ENCODE measurements at places on chromosomes 12 and 14.

- no peak for DNase-seq
Observed at GRCh38 chr12:3203713-3204112, 126.5 kb downstream of the TSPAN9 start.

- DNase-seq: peak; percentile 23
Observed at GRCh38 chr12:119885549-119885948, 8.4 kb upstream of the CIT start.

DNA sequence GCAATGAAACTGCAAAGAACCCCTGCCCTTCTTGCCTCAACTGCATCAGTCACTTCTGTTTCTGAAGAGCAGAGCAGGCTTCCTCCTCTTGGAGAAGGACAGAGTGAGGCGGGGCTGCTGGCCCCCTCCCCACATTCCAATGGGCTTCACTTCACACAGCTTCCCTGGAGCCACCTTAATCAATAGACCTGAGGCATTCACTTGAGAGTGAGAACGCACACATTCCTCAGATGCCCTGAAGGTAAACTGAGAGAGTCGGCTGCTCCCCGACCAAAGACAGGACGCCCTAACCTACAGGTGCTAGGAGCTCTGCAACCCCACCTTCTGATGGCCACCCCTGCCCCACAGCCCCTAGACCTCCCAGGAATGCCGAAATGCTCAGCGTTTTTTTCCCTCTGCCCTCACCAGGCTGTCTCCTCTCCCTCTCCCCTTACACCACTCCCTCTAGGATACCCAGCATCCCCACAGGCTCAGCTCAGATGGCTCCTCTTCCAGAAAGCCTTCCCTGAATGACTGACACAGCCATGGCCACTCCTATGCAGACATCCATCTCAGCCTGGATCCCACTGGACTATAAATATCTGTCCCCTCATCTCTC lies 31.1 kb downstream of the SYNE3 start:
- DNase-seq: no peak

DNA sequence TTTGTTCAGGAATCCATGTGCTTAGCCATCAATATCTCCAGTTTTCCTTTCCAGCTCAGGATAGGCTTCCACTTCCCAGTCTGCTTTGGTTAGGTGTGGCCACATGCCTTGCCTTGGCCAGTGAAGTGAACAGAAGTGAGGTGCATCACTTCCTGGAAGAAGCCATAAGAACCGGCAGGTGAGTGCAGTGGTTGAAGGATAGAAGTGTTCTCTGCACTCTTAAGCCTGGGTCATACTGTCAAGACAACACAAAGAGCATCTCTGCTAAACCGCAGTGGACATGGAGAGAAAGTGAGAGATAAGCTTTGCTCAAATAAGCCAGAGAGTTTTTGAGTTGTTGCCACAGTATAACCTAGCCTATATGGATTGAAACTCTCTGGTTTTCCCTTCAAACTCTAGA lies 11.4 kb downstream of the GNG2 start:
- no peak for DNase-seq

DNA sequence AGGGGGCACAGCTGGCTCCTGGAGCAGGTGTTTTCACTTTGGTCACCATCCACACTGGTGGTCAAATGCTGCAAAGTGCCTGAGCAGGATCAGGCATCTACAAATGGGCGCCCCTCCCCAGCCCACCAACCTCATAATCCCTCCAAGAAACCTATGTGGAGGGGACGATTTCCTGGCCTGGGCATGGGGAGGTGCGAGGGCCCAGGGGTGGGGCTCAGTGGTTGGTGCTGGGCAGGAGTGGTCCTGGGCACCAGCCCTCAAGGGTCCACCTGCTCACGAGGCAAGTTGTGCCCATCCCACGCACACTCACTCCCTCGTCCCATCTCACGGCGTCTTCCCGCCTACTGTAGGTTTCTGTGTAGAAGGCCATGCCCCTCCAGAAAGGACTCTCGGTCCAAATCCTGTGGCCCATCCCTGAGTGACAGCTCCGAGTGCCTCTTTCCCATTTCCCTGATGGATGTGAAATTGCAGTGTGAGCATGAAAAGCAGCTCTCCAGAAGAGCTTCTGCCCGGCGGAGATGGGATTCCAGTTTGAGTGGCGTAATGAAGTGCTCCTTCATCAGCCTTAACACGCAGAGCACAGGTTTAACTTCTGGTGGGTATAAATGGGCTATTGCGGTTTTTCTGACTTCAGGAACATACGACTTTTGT lies 36.9 kb downstream of the SLC15A4 start:
- DNase-seq: no peak

DNA sequence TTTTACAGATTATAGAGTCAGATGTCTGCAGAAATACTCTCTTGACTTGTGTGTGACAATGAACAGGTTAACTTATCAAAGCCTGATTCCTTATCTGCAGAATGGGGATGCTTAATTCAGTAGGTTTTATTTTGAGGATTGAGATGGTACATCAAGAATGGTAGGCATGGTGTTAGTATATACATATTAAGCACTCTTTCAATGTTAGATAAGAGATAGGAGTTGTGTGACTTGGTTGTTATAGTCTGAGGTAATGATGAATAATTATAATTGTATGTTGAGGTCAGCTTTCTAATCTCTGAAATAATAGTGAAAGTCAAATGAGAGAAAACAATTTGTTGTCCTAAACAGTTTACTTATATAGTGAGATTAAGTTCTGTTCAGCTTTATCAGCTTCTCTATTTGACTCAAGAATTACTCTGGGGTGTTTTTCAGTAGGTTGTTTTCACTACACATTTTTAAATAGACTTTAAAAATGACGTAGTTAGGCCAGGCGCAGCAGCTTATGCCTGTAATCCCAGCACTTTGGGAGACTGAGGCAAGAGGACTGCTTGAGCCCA lies 11.9 kb downstream of the PALS1 start:
- no peak for DNase-seq

DNA sequence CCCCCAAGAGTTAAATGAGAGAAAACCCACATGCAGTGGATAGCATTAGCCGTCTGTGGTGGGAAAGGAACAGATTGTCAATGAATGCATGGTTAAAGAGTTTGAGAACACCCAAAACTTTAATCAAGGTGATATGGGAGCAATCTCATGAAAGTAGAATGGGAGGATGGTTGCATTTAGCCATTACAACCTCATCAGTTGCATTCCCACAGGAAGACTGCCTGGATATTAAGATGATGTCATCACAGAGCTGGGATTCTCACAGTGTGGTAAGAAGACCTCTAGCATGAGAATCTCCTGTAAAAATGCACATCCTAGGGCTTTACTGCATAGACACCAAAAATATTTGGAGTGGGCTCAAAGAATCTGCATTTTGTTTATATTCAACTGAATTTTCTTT lies 284.9 kb downstream of the RGS6 start:
- no peak for DNase-seq

DNA sequence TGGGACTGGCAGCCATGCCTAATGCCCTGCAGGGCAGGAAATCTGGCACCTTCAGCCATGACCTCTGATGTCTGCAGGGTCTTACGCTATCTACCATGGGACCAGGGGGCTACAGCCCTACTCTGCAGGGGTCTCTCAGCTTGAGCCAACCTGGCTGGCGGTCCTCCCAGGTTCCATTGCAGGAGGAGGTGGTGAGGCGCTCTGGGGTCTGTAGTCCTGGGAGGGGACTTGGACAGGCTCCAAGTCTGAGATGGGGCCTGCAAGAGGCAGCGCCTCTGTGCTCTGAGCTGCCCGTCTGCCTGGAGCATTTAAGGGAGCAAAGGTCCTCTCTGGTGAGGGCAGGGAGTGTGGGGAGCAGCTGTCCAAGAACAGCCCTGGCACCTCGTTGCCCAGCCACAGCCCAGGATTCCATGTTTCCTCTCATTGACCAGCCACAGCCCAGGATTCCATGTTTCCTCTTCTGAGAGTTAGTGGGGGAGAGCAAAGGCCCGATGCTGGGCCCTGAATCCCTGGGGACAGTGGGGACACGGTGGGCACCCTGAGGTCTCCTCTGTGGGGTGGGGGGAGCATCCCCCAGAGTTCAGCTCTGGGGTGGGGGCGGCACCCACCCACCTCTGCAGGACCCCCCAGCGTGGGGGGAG lies 655 bp downstream of the PLD4 start:
- DNase-seq: no peak

DNA sequence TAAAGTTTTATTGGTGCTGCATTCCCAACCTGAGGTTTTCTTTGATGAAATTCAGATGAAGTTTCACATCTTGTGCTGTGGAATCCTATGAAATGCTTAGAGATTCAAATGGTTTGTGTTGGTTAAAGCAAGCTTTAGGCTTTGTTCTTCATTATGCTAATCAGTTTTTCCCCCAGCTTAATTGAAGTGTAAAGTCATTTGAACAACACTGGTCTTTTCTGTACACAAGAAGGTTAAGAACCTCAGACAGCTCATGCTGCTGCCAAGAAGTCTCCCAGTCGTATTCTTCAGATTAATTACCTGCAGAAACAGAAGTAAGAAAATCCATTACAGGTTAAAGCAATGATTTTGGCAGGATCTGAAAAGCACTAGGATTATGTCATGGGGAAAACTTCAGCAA lies 48.9 kb downstream of the EML1 start:
- no peak for DNase-seq

DNA sequence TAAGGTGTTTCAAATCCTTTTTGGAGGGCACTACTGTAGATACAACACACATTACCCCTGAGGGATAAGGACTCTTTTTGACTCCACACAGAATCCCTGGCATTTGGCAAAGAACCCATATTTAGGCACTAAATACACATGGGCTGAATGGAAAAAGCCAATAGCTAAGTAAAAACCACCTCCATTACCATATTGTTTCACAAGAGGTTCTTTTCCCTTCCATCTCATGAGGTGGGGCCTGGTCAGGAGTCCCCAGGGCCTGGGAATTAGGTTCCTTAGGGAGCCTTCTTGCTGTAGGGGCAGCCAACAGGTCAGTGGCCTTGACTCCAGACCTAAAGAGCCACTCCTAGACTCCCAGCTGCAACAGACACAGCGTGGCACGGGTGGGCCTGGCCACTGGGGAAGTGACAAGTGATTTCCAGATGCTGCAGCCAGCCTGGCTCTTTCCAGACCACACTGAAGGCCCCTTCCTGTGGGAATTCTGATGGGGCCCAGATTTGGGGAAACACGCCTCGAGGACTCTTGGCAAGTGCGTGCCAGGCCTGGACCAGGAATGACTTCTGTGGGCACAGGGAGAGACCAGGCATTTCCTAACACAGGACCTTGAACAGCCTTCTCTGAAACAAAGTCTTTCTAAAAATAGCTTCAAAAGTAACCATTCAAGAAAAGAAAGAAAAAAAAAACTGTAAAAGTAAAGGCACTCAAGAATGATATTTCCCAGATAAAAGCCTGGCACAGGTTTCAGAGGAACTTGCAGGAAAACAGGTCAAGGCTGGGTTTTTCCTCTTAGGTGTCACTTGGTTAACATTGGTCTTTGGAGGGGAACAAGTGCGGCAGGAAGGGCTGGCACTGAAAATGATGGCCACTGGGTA lies 18.1 kb downstream of the SSH1 start:
- DNase-seq: no peak

DNA sequence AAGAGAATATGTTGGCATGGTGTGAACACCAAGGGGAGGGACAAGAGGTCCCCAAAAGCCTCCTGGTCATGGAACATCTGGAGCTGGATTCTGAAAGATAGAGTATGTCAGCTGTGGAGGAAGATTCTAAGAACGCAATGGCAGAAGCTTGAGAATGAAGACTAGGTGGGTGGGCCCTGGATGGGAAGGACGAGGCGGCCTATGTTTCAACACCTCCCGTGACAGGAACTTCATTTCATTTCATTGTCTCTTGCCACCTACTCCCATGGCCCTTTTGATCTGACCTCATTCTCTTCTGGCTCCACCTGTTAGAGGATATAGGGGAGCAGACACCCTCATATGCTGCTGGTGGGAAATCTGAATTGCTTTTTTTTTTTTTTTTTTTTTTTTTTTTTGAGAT lies 3.3 kb downstream of the UNG start:
- DNase-seq: no peak

- no peak for DNase-seq
Observed at GRCh38 chr14:96139879-96140278, 64.8 kb upstream of the BDKRB2 start.

DNA sequence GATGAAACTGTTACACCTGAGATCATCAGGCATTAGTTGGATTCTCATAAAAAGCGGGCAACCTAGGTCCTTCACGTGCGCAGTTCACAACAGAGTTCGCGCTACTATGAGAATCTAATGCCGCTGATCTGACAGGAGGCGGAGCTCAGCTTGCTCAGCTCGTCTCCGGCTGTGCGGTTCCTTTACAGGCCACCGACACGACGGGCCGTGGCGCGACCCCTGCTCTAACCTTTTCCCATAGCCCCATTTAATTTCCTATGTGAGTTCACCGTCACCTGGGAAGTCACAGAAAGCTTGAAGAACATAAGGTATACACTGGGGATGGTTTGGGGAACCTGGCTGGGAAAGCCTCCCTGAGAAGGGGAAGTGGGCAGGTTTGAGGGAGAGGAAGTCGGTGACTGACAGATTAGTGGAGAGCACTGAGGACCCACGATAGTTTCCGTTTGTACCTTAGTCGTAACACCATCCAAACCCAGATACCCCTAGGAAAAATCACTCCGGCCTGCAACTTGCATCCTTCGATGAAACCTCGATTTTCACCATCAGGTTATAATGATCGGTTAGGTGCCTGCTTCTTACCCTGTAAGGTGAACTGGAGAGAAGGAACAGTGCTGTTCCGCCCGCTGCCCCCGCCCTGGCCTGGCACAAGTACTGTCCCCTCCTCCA lies 2.8 kb upstream of the AAAS start:
- DNase-seq: no peak

- peak; percentile 43 for DNase-seq
Observed at GRCh38 chr12:116384691-116385485, 107.4 kb upstream of the MED13L start.

- DNase-seq: no peak
Observed at GRCh38 chr12:15629108-15629507, 160.1 kb downstream of the EPS8 start.

GRCh38 chr12:94222351-94223084 lies 74.1 kb downstream of the PLXNC1 start:
- no peak for DNase-seq
